Neural progenitor cell (in vitro differentiated cells): ENCODE measurements at places on chromosomes 11 and 22.
A peak's percentile ranks its signal among the peaks of the same experiment; 100 is the strongest.

DNA sequence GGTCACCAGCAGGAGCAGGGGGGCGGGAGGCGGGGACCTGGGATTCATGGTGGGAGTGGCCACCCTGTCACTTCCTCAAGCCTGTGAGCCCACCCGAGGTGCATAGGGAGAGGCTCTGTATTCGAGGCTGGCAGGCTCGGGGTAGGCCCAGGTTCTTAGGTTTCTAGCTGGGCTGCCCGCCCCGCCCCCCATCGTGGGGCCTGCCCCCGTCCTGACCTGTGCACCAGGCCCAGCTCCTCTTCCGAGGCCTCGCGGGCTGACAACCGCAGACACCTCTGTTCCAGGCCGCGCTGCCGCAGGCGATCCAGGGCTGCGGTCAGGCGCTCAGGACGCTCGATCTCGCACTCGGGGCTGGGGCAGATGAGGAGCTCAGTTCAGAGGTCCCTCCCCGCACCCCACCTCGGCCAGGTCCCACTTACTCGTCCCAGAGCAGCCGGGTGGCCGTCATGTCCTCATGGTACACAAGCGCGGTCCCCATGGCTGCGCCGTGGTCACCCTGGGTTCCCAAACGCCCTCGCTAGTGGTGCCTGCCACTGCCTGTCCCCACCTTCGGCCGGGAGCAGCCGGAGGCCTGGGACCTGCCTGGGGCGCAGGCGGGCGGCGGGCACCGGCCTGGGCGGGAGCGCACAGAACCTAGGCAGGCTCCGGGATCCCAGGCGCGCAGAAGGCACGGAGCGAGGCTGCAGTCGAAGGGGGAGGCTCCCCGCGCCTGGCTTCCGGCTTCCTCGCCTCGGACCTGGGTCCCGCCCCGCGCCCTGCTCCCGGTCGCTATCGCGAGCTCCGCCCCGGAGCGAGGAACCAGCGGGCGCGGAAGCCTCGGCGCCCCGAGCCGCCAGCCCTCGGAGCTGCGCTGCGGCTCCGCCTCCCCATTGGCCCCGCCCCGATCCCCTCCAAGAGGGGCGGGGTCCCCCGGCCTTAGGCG lies at the start of gene HDAC10:
TSS of gene HDAC10 (minus strand) at position 711 of the 922 bp plus-strand sequence. CDS start at position 478, 233 bp downstream.
- DNase-seq, result peak; percentile 95

GRCh38 chr22:26527167-26527566 lies 14.9 kb upstream of the TFIP11 start:
- DNase-seq, result no peak

DNA sequence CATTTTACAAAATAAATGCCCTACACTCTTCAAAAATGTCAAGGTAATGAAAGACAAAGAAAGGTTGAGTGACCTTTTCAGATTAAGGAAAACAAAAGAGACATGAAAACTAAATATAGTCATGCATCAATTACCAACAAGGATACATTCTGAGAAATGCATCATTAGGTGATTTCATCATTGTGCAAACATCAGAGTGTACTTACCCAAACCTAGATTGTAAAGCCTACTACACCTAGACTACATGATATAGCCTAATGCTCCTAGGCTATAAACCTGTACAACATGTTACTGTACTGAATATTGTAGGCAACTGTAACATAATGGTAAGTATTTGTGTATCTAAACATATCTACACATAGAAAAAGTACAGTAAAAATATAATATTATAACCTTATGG lies 26.7 kb downstream of the INTS4 start:
- no peak for DNase-seq

DNA sequence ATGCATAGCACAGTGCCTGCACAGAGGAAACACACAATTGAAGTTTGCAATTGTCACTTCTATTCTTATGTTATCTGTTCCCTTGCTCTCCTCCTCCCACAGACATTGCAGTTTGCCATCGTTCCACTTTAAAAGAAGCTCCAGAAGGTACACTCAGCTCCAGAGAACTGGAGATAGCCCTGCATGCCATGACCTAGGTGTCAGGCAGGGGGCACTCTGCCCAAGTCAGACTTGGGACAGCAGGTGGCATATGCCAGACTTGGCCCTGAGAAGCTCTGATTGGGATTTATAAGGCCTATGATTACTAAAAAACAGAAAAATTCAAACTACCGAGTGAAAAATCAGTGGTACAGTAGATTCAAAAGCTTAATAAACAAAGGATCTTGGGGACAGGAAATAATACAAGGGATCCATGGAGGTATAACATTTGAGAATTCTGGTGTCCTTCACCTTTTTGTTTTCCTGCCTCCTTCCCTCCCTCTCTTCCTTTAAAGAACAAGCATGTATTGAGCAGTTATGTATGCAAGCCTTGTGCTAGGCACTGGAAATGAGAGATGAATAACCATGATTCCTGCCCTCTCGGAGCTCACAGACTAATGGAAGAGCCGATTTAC lies 40.0 kb downstream of the TENM4 start:
- DNase-seq, result peak; percentile 65

DNA sequence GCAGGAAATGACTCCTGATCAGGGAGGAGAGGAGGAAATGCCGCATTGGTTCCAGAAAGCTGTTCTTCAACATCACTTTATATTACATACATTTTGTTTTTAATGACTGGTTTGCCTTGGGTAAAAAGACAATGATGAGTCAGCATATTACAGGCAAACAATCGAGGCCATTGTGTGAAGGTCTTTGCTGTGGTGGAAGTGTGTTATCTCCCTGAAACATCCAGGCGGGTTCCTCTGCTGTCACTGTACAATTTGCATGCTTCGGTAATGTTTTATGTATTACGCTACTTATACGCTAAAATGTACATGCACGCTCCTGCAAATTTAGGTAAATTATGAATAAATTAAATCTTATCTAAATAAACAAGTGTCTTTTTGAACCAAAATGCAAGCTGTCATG lies 161.1 kb downstream of the KIRREL3 start:
- no peak for DNase-seq

GRCh38 chr22:23156286-23156685 lies 11.0 kb downstream of the RAB36 start:
- no peak for DNase-seq

- no peak for DNase-seq
Measured at GRCh38 chr11:1753929-1754305, 3.5 kb upstream of the IFITM10 start.

DNA sequence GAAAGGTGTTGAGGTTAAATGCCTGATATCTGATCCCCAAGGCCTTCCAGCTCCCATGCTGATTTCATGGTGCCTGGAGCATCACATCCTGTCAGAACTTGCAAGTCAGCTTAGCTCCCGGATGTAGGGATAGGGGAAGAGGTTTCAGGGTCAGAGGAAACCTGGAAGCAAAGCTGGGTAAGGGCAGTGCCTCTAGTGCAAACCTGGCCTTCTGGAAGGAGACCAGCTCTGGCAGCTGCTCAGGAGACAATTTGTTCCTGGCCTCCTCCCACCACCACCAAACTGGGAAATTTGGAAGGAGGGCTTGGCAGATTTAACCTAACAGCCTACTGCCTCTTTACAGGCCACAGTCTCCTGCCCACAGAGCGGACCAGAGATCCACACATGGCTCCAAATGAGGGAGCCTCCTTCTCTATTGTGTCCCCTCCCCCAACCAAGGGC lies 9.2 kb upstream of the TSKU start:
- DNase-seq, result no peak

DNA sequence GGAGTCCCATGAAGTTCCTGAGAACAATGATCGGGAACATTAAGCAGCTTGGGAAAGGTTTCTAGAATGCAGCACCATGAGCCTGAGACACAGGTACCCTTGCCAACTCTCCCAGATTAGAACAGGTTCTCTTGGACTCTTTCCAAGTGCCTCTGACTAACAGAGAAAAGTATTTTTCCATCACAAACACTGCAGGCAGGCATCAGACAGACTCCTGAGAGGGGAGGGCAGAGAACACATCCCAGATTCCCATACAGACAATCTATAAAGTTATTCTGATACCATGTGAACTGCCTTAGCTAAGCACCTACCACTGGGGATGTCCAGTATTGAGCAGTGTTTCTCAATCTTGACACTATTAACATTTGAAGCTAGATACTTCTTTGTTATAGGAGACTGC lies 27.3 kb downstream of the SERGEF start:
- DNase-seq, result no peak

DNA sequence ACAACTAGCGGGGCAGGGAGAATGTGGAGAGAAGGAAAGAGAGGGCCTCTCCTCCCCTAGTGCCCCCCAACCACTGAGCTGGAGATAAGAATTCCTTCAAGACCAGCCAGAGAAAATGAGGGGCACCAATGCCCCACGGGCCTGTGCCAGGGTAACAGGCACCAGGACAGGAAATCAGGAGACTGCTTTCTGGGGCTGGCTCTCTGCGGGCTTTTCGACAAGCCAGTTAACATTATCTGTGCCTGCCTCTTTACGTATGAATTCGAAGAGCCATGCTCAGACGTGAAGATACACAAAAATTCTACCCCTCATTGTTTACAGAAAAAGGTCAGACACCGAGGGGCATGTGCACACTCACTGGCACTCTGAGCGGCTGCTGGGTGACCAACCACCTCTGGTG lies 52.1 kb downstream of the MYH9 start:
- DNase-seq, result no peak

- no peak for DNase-seq
Measured at GRCh38 chr11:128615612-128616011, 28.3 kb upstream of the ETS1 start.

DNA sequence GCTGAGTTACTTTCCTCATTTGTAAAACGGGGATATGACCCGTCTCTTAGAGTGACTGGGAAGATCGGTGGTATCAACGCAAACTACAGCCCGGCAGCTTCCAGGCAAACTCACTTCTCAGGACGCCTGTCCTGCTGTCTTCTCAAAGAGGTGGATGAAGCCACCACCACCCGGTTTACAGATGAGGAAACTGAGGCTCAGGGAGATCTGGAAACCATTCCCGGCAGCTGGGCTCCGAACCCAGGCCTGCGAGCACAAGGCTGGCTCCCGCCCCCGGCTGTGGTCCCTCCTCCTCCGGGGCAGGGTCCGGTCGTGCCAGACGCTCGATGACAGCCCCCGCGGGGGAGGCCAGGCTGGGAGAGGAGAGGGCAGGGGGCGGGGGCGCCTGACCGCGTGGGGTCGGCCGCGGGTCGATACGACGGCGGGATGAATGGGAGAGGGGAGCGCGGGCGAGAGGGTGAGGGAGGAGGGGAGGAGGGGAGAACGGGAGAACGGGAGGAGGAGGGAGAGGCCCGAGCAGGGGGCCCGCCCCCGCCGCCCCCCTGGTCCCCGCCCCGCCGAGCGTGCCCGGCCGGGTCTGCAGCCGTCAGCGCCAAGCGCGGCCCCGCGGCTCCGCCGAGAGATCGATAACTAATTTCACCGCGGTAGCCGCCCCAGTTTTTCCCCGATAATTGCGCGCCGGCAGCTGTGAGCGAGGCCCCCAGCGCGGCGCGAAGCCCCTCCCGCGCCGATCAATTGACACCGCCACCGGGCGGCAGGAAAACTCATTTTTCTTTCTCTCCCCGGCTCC lies 14.0 kb downstream of the IGLL1 start:
- DNase-seq, result peak; percentile 67

DNA sequence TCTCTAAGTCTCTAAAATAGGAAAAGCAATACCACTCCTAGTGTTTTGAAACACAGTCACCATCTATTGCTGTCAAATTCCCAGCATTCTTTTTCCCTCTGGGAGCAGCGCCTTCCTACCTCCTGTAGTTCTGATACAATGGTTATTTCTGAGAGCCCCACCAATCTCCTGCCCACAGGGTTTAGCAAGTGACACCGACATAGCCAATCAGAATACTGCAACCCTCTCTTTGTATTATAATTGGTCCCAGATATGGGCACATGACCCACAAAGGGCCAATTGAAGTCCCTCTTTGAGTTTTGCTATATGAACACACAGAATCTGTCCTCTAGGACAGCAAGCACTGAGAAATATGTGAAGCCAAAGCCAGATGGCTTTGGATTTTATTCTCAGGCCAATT lies 16.9 kb upstream of the ARHGAP42 start:
- DNase-seq, result no peak
